Esophagus mucosa (tissue), 1 donor: ENCODE measurements at places on chromosomes 12 and 14. TPM values are rescaled to one million over a fixed set of nuclear protein-coding genes. Genes with fewer than 3 reads are reported as not detected.

Gene GYS2
- total RNA-seq, result 0.68 TPM

DNA sequence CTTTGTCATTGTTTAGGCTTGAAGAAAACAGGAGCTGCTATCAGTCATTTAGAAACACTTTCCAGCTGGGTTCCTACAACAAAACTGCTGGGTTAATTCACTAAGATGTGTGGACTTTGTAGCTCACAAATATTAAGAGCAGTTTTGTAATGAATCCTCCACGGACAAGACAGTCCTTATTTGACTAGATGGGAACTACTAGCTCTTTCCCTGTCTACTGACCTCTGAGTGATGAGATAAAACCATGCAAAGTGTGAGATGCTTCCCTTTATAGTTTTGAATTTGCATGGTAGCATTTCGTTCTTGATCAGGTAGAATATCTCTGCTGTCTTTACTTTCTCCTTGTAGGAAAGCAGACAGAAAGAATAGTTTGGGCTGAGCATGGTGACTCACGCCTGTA lies 72.9 kb upstream of the STXBP6 start:
- ATAC-seq, result no peak

Gene PLEKHH1
- total RNA-seq, result 4.5 TPM

- ATAC-seq, result peak; percentile 73
Measured at GRCh38 chr12:632102-632696, 31.0 kb downstream of the NINJ2 start.

DNA sequence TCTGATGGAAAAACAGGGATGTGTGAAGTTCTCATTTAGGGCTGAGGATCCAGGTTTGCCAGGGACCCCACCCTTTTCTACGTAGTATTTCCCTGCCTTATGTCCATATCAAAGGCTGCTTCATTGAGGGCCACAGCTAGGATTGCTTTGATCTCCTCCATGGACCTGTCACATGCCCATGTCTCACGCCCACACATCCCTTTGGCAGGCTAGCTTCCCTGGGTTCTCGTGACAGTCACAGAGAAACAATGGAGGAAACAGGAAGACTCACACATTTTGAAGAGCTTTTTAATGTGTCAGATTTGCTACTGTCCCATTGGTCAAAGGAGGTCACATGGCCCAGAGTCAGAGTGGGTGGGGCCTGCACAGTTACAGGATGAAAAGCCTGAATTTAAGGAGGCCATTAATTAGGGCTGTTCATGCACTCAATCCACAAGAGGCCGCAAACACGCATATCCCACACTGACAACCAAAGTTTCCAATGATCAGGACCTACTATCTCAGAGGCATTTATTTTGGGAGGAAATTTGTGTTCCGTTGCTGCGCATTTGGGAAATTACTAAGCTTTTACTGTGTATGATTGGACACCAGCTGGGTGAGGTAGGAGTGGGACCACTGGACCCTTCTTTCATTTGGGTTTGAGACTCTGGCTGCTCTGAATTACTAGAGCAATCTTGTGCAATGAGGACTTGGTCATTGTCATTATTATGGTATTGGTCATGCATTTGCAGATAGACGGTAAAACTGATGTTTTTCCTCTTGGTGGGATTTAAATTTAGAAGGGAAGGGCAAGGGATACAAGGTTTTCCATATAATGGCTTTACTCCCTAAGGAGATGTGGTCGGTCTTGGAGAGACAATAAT lies 266.2 kb downstream of the KTN1 start:
- ATAC-seq, result peak; percentile 13

Gene KRT75
- total RNA-seq, result 0.84 TPM

DNA sequence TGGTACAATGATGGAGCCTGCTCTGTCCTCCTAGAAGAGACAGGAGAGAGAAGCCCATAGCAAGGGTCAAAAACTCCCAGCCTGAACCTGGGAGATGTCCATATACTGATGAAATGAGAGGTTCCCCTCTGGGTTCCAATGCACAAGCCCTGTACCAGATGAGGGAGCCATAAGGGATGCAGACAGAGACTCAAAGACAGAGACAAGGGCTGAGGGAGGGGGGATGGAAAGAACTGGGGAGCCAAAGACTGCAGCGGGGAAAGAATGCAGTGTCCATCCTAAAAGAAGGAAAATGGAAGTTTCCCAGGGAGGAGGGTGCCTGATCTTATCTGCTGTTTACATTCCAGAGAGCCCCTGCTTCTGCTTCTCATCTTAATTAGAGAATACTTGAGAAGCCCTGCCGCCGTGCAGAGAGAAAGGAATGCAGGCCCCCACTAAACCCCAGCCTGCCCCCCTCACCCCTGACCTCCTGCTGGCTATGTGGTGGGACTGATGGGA lies 27.7 kb downstream of the KRT18 start:
- no peak for ATAC-seq

Gene C3AR1
- total RNA-seq, result 0.76 TPM

Gene ZNF84
- 5.5 TPM for total RNA-seq

DNA sequence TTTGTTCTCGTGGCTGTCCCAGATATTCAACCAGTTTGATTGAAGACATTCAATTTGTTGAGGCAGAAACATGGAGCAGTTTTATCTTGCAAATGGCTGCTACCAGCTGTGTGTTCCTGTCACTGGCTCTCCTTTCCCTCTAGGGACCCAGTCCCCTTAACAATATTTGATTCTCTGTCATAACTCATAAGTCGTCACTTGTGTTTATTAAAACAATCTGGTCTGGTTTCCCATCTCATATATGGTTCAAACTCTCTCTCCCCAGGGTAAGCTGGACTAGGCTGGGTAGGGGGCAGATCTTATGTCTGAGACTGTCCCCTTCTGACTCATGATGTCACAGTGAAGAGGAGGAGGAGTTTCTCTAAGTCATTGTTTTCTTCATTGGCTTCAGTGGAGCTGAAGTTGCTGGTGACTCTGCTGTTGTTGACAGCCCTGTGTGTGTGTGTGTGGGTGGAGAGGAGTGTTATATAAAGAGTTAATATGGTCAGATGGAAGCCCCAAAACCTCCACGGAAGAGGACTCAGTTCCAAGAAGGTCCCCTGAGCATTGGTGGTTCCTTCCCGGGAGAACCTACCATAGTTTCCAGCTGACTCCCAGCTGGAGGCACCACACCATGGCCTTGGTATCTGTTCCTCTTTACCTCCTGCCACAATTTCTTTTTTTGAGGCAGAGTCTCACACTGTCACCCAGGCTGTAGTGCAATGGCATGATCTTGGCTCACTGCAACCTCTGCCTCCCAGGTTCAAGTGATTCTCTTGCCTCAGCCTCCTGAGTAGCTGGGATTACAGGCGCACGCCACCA lies 16.1 kb upstream of the GNG2 start:
- ATAC-seq, result no peak

DNA sequence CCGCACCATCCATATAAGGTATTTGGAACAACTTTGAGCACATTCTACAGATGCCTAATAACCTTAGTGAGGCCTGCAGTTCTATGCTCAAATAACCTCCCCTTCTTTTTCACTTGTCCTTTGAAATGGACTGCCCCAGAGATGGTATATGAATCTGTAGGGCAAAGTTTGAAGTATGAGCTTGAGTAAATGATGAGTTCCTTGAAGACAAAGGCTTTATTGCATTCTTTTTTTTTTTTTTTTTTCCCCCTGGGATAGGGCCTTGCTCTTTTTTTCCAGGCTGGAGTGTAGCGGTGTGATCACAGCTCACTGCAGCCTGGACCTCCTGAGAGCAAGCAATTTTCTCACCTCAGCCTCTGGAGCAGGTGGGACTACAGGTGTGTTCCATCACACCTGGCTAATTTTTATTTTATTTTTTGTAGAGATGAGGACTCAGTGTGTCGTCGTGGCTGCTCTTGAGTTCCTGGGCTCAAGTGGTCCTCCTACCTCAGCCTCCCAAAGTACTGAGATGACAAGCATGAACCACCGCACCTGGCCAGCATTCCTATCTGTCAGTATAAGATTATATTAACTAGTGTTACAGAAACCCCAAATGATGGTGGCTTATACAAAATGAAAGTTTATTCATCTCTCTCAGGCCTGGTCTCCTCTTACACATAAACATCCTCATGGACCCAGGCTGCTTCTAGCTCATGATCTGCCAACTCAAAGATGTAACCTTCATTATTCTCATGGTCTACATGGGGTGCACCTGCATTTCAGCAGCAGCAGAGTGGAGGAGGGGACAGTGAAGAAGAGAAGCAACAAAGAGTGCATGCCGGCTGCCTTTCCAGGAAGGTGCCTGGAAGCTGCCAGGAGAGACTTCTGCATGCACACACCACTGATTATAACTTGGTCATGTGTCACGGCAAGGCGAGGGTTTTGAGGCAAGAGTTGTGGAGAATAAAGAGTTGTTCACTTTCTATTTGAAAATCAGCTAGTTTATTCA lies 101.4 kb downstream of the DUSP16 start:
- ATAC-seq, result no peak

Gene TAS2R14
- 0.80 TPM for total RNA-seq

GRCh38 chr12:66823857-66824570 lies 145.1 kb upstream of the GRIP1 start:
- ATAC-seq, result peak; percentile 97

Gene ARHGDIB
- 39.0 TPM for total RNA-seq

Gene TPPP2
- not detected for total RNA-seq

Gene PAN2
- total RNA-seq, result 21.4 TPM
